ENCODE measurements at places on chromosomes 12 and 14.

DNA sequence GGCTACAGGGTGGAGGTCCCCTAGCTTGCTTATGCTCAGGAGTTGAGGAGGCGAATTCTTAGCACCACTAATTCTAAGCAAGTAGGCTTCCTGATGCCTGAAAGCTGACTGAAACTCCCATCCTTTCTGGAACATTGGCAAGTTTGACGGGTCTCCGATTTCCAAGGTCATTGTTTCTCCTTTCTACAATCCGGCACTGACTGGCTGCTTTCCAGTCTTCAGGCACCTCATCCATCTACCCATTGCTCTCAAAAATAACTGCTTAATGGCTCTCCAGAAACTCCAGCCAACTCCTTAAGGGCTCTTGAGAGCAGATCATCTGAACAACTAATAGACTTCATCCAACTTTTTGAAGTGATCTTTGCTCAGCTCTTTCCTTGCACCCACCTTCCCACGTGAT is 13.3 kb downstream of the REM2 start:
- no peak for DNase-seq

- no peak for DNase-seq
These were observed 82.1 kb downstream of the TRAFD1 start for GRCh38 chr12:112207397-112207924.

GRCh38 chr14:93317210-93317874 is 15.5 kb downstream of the BTBD7 start:
- DNase-seq, result no peak

DNA sequence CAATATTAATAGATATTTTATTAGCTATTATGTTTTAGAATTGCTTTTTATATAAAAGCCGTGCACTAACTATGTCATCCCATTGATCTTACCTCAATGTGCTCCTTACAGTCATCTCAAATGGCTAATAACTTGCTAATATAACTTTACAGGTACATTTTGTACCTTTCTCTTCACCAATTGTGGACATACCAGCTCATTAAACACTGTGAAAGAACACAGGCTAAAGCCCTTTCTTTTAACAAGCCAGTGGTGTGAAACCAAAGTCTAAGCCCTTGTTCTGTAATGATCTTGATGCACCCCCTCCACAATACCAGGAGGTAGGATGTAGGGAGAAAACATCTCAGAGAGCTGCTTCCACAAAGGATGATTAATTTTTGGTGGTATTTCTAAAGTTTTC is 675.3 kb upstream of the USP15 start:
- no peak for DNase-seq
